ENCODE measurements at places on chromosomes 1 and 21. TPM values are rescaled to one million over a fixed set of nuclear protein-coding genes. Genes with fewer than 3 reads are reported as not detected.

Gene CD164L2
- 1.3 TPM for total RNA-seq

Gene SLAMF9
- total RNA-seq: not detected

Gene CFAP74
- under 0.01 TPM for total RNA-seq

Gene TSACC
- not detected for total RNA-seq

Gene MTARC2
- 19.5 TPM for total RNA-seq

Gene NOTCH2
- 65.9 TPM for total RNA-seq

Gene SLC30A2
- total RNA-seq: 64.6 TPM

Gene LRRC38
- not detected for total RNA-seq

DNA sequence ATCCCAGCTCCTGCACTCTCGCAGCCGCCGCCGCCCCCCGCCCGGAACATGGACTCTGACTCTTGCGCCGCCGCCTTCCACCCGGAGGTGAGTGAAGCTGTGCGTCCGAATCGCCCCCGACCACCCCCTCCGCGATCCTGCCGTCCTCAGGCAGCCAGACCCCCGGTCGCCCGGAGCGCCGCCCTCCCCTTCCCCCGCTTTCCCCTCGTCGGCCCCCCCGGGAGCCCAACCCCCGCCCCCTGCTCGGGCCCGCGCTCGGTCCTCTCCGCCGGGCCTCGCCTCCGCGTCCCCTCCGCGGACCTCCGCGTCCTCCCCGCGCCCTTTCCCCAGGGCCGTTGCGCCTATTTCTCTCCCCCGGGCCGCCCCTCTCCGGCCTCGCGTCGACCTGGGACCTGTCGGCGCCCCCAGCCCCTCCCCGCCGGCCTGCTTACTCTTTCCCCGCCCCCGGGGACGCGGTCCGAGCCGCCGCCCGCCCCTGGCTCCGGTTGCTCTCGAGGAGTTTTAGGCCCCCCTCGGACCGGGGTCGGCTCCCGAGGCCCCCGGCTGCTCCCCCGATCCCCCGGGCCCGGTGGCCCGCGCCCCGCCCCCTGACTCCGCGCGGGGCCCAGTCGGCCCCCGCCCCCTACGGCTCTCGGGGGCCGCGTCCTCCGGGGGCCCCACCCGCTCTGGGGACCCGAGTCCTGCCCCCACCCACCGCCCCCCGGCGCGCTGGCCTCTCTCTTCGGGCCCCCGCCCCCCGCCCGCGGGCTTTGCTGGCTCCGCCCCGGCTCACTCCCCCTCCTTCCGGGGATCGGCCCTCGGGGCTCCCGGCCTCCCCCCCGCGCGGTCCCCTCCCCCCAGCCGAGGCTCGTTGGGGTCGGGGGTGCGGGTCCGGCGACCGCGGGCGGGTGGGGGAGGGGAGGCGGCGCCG is 743 bp downstream of the PHF13 start:
- peak overlapping the region; percentile 52 for H3K4me3 ChIP-seq
- H3K36me3 ChIP-seq: no peaks in the 10 kb centered on the region
- peaks cover 23% of the 10 kb centered on the region for H3K4me1 ChIP-seq
- H3K27me3 ChIP-seq: no peaks in the 10 kb centered on the region
- peak overlapping the region; percentile 80 for H3K27ac ChIP-seq

DNA sequence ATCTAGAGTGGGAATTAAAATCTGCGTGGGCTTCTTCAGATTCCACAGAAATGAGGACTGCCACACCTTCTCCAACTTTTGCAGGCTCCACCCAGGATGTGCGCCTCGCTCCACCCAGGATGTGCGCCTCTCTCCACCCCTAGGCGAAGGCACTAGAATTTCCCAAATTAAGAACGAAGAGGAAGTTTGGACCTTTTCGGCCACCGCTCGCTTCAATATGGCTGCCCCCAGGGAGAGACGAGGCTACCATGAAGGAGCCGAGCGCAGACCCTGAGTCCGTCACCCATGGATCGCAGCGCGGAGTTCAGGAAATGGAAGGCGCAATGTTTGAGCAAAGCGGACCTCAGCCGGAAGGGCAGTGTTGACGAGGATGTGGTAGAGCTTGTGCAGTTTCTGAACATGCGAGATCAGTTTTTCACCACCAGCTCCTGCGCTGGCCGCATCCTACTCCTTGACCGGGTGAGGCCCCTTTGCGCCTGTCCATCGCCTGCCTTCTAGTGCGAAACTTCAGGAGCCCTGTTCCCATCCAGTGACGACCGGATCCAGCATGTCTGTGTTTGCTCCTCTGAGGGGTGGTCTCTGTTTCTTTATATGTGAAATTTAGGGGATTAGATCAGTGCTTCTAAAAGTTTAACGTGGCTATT is at the start of the genes CRYZ and TYW3:
Gene CRYZ, minus strand, starts transcription at position 91 of the 644 bp plus-strand sequence. CDS start 8,229 bp downstream, outside the sequence.
Gene TYW3, plus strand, starts transcription at position 193 of the 644 bp plus-strand sequence. Its CDS starts 93 bp downstream, at position 286.
- H3K36me3 ChIP-seq: no peaks in the 10 kb centered on the region
- H3K27ac ChIP-seq: peak within 1 kb of the TSS; percentile 91
- H3K4me1 ChIP-seq: peaks cover 42% of the 10 kb centered on the region
- no peaks in the 10 kb centered on the region for H3K27me3 ChIP-seq

GRCh38 chr1:240151136-240151735 is 59.6 kb downstream of the FMN2 start:
- H3K4me3 ChIP-seq: no peak overlapping the region
- no peaks in the 10 kb centered on the region for H3K4me1 ChIP-seq
- no peak for DNase-seq
- no peak overlapping the region for H3K27ac ChIP-seq

DNA sequence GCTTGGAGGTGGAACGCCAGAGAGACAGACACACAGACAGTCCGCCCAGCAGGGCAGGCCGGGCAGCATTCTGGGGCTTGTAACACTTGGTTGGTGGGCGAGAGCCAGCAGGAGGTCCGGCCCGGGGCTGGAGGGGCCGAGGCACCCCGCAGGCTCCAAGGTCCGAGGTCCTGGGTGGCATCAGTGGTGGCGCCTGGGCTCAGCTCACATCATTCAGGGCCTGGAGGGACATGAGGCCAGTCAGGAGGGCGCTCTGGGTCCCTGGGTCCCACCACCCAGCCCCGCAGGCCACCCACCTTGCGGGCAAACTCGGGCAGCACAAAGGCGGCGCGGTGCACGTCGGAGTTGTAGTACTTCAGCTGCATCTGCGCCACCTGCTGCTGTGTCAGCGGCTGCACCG is 5.2 kb downstream of the SRM start:
- H3K4me1 ChIP-seq: peaks cover 39% of the 10 kb centered on the region
- H3K27me3 ChIP-seq: no peaks in the 10 kb centered on the region
- no peaks in the 10 kb centered on the region for H3K36me3 ChIP-seq
- no peak for DNase-seq
- no peak overlapping the region for H3K4me3 ChIP-seq

- H3K27ac ChIP-seq: no peak overlapping the region
- no peaks in the 10 kb centered on the region for H3K4me1 ChIP-seq
- H3K27me3 ChIP-seq: no peaks in the 10 kb centered on the region
- no peaks in the 10 kb centered on the region for H3K36me3 ChIP-seq
Measured at GRCh38 chr1:54965624-54966340, 14.6 kb upstream of the TMEM61 start.

DNA sequence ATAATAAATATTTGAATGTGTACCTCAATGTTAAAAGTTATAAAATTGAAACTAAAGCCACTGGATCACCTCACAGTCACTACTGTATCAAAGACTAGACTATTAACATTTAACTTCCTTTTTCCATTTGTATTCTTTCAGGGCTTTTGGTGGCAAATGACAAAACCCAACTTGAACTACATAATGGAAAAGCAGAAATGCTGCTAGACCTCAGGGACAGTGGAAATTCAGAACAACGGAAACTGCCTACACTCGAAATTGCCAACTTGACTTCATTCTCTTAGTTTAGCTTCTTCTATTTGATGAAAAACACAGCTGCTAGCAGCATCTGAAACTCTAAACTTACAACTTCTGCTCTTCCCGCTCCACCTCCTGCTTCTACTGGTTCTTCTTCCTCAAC is 34.9 kb upstream of the NTNG1 start:
- H3K4me1 ChIP-seq: no peaks in the 10 kb centered on the region
- no peak for DNase-seq
- no peaks in the 10 kb centered on the region for H3K36me3 ChIP-seq
- no peak overlapping the region for H3K4me3 ChIP-seq
- no peaks in the 10 kb centered on the region for H3K27me3 ChIP-seq

GRCh38 chr1:4485398-4485797 is 169.0 kb upstream of the AJAP1 start:
- no peak overlapping the region for H3K27ac ChIP-seq
- no peak for DNase-seq
- no peaks in the 10 kb centered on the region for H3K4me1 ChIP-seq
- no peaks in the 10 kb centered on the region for H3K27me3 ChIP-seq

- no peaks in the 10 kb centered on the region for H3K27me3 ChIP-seq
- no peak overlapping the region for H3K27ac ChIP-seq
- no peak for DNase-seq
- H3K4me1 ChIP-seq: no peaks in the 10 kb centered on the region
- no peak overlapping the region for H3K4me3 ChIP-seq
Measured at GRCh38 chr21:32991361-32991760, 34.4 kb upstream of the OLIG2 start.

DNA sequence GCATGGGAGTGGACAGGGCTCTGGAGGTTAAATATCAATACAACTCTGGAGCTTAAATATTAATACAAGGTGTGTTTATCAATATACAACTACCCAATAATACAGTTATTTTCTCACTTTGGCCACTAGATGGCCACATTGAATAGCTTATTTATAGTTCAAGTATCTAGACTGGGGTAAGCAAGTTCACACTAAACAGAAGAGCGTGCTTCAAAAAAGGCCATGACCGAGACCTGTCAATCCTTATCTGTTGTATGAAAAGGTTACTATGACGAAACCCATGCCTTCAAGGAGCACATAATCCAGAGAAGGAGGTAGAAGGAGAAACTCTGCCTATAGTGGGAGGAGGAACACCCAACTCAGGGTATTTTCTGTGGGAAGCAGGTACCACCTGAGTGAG is 29.1 kb downstream of the CHML start:
- H3K36me3 ChIP-seq: no peaks in the 10 kb centered on the region
- no peak for DNase-seq
- no peak overlapping the region for H3K4me3 ChIP-seq

DNA sequence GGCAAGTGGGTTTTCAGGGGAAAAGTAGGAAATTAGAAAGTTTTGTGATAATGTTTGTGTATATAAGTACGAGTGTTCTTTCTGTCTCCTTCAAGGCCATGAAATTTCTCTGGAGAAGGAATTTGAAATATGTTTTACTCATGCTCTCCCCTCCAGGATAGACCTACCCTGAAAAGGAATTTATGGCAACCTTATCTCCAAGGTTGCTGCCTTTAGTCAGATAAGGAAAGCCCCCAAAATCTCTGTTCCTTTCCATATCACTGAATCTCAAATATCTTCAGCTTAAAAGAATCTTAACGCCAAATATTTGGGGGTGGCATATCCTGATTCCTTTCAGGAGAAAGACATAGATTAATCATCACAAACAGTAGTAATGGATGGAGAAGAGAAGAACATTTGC is 499 bp upstream of the C4BPB start:
- DNase-seq: no peak
- peaks cover 38% of the 10 kb centered on the region for H3K4me1 ChIP-seq
- H3K4me3 ChIP-seq: no peak overlapping the region
- peak overlapping the region; percentile 41 for H3K27ac ChIP-seq
- H3K27me3 ChIP-seq: no peaks in the 10 kb centered on the region

DNA sequence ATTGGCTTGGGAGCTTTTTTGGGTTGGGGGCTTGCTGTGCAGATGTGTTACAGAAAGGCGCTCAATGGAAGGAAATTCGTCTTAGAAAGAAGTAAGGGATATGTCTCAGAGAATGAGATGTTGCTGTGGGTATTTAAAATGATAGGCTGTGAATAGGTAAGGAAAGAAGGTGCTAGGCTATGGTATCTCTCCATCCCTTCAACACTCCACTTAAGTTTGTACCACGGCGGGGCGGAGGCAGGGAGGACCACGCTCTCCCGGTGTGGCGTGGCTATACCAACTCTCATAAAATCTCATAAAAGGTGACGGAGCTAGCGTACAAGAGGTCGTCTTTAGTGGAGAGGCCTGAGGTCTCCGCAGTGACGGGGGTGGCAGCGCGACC is 305 bp upstream of the RPS6KC1 start:
- DNase-seq: no peak
- H3K27ac ChIP-seq: peak overlapping the region; percentile 75
- peak overlapping the region; percentile 80 for H3K4me3 ChIP-seq
- H3K36me3 ChIP-seq: no peaks in the 10 kb centered on the region
- H3K27me3 ChIP-seq: no peaks in the 10 kb centered on the region
- peaks cover 21% of the 10 kb centered on the region for H3K4me1 ChIP-seq

- H3K27ac ChIP-seq: peak overlapping the region; percentile 77
- H3K36me3 ChIP-seq: no peaks in the 10 kb centered on the region
Measured at GRCh38 chr1:237470712-237471338, 419.9 kb downstream of the ZP4 start.

DNA sequence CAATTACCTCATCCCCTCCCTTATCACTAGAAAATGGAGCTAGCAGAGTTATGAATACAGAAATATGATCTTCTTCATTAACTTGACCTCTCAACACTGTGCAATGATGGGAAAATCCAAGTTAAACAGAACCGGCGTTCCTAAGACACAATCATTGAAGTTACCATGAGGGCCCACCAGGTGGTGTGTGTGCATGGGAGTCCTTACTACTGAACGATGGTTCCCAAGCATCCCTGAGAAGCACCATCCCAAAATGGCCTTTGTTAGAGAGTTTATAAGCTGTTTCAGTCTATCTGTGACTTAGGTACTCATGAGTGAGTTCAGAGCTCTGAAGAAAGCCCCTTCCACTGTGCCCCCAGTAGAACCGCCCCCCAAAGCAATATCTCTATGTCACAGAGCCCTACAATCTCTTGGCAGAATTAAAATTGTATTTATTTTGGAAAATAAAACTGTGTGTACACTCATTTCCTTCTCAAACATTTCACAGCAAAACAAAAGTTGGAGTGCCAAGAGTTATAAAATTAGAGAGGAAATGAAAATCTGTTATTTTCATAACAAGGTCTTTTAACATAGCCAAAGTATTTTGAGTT is 56.8 kb downstream of the PLD5 start:
- no peaks in the 10 kb centered on the region for H3K36me3 ChIP-seq
- no peak overlapping the region for H3K4me3 ChIP-seq
- DNase-seq: peak; percentile 47
- no peaks in the 10 kb centered on the region for H3K27me3 ChIP-seq
- H3K27ac ChIP-seq: no peak overlapping the region

- H3K4me1 ChIP-seq: peaks cover 33% of the 10 kb centered on the region
- H3K27me3 ChIP-seq: no peaks in the 10 kb centered on the region
- no peak within 1 kb of the TSS for H3K4me3 ChIP-seq
- H3K36me3 ChIP-seq: no peaks in the 10 kb centered on the region
Measured at GRCh38 chr1:156860628-156861423, at the start of gene NTRK1. Gene NTRK1, plus strand, starts transcription at chr1:156860865. Its CDS starts 70 bp downstream, at chr1:156860935.

- no peak overlapping the region for H3K27ac ChIP-seq
- no peaks in the 10 kb centered on the region for H3K4me1 ChIP-seq
- no peak overlapping the region for H3K4me3 ChIP-seq
- H3K36me3 ChIP-seq: peaks cover 3% of the 10 kb centered on the region
- peak; percentile 44 for DNase-seq
- H3K27me3 ChIP-seq: no peaks in the 10 kb centered on the region
Measured at GRCh38 chr21:33761441-33762036, 119.2 kb downstream of the ITSN1 start.

DNA sequence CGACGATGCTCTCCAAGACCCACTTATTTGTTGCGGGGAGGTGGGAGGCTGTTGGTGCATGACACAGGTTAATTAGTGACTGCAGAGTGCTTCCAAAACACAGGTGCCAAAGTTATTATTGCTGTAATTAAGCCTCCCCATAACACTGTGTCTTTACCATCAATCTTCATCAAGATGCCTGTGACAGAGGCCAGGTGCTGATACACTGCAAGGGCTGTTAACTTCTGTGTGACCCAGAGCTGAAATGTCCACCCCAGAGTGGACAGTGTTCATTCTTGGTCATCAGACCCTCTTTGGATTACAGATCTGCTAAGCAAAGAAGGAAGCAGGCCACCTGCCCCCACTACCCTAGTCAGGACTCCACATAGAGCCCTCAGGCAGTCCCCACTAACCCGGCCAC is 55.5 kb downstream of the CAPN8 start:
- no peak overlapping the region for H3K27ac ChIP-seq
- H3K4me1 ChIP-seq: no peaks in the 10 kb centered on the region
- H3K36me3 ChIP-seq: no peaks in the 10 kb centered on the region
- H3K27me3 ChIP-seq: no peaks in the 10 kb centered on the region
